Right renal cortex interstitium (tissue), 3 donors: ENCODE measurements at places on chromosomes 16 and 17.

DNA sequence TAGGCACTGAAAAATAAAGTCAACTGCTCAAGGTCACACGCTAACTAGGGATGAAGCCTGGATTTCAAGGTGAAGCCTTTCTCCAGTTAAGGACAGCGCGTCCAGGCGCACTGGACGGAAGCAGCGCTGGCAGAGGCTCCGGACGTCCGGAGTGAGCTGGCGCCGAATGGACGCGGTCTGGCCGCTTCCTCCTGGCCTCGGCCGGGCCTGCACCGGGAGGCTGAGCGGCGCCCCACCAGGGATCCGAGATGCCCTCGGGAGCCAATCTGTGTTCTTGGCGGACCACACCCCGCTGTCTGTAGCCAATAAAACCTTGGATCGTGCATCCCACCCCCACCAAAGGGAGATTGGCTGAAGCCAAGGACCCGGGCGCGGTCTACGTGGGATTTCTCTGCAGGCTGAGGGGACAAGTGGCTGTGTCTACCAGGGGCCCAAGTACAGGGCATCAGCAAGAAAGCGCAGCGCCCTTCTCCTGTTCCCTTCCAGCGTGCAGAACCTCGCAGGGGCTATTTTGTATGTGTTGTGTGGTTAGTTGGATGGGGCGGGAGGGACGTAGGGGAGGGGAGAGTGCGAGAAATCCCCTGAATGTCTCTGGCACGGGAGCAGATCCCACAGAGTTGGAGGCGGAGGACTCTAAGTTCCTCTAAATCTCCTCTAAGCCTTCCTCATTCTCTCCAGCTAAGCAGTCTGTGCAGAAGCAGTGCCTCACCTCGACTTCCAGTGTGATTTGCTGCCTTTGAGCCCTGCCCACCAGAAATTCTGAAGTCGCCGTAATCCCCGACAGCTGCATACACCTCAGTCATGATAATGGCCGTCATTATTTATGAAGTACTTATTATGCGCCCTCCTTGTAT lies 2.5 kb upstream of the AKAP10 start:
- DNase-seq, result no peak

GRCh38 chr17:64377769-64378282 lies 12.8 kb downstream of the PECAM1 start:
- no peak for DNase-seq

DNA sequence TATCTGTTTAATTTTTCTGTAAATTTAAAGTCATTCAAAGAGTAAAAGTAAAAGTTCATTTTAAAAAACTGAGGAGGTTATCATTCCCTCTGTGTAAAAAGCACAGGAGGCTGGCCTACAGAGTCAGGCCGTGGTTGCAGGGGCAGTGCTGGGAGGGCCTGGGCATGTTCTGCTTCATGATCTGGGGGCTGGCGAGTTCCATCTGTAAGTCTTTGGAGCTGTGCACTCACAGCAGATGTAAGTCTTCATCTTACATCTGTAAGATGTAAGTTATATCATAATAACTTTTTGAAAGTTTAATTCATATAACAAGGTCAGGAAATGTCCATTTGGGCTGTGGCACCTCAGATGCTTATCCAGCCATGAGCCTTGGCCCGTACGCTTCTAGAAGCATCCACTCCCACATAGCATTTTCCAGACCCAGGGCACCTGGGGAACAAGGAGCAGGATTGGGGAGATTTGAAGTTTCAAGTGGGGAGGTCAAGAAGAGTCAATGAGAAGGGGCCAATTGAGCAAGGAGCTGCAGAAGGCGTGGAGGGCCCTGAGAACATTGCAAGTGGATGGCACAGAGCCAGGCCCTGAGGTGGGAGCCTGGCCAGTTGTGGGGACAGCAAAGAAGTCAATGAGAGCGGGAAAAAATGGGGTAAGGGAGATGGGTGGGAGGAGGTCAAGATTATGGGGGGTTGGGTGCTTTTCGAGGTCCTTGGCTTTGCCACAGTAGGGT lies 54.1 kb downstream of the TNFRSF13B start:
- no peak for DNase-seq

- no peak for DNase-seq
These were observed 114.1 kb downstream of the SPAG9 start for GRCh38 chr17:51006601-51007000.

- no peak for DNase-seq
These were observed 115.6 kb upstream of the CDH5 start for GRCh38 chr16:66250686-66251431.

DNA sequence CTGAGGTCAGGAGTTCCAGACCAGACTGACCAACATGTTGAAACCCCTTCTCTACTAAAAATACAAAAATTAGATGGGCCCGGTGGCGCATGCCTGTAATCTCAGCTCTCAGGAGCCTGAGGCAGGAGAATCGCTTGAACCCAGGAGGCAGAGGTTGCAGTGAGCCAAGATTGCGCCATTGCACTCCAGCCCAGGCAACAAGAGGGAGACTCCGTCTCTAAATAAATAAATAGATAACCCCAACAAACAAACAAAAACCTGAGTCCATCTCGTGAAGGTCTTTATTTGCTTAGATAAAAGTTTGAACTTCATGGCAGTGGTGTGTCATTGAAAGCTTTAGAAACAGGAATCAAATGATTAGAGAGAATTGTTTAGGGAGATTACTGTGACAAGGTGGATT lies 167.4 kb downstream of the BCAS3 start:
- DNase-seq, result no peak

DNA sequence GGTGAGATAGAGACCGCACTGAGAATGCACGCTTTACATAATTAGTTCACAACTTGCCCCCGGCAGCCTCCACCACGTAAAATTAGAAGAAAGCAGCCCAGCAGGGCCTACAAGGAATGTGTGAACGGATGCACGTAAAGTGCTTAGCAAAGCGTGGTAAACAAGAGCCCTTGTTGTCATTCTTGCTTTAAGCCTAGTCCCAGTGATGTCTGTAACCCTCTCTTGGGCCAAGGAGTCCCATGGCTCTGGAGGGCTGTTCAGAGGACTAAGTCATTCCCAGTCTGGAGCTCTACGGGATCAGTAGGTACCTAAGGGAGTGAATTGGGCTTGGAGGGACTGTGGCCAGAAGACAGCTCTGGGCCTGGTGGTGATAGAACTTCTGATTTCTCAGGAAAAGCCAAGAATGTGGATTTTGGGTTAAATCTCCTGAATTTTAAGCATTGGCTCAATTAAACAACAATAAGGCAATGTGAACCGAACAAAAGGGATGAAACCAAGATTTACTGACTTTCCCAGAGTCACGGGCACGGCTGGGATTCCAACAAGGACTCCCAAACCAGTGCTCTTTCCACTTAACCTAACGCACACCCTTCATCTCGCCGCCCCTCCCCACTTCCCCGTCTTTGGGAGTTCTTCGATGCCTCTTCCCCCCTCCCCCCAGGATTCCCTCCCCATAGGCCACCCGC lies 775 bp upstream of the CHP2 start:
- DNase-seq, result no peak
